Activated T-helper 2 cell treated with anti-CD3 and anti-CD28 coated beads, Interferon-gamma antibody, Interleukin-2, Interleukin-4, amounts not matched to agents 10 μg/mL and 5 μg/mL and 100 μg/mL, durations not matched to agents 14 hours and 24 hours and 36 hours (primary cell): ENCODE measurements at places on chromosomes 5 and 9. TPM values are rescaled to one million over a fixed set of nuclear protein-coding genes. Genes with fewer than 3 reads are reported as not detected.

GRCh38 chr5:82307451-82307850 is 29.3 kb upstream of the RPS23 start:
- no peak for DNase-seq

DNA sequence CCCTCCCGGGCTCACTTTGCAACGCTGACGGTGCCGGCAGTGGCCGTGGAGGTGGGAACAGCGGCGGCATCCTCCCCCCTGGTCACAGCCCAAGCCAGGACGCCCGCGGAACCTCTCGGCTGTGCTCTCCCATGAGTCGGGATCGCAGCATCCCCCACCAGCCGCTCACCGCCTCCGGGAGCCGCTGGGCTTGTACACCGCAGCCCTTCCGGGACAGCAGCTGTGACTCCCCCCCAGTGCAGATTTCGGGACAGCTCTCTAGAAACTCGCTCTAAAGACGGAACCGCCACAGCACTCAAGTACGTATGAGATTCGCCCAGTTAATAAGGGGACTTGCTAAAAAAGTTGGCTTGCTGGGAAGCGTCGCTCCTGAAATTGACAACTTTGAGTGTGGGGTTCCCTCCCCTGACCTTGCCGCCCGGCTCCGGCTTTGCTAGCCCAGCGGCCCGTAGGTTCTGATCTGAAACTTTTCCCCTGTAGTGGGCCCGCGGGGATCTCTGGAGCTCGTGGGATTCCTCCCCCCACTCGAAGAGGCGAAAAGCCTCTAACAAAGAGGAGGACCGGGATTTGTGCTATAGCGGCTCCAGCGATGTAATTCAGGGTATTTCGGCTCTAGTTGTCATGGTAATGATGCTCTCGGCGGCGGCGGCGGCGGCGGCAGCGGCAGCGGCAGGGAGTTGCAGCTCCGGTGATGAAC is 572 bp downstream of the NR4A3 start:
- peak; percentile 43 for DNase-seq

DNA sequence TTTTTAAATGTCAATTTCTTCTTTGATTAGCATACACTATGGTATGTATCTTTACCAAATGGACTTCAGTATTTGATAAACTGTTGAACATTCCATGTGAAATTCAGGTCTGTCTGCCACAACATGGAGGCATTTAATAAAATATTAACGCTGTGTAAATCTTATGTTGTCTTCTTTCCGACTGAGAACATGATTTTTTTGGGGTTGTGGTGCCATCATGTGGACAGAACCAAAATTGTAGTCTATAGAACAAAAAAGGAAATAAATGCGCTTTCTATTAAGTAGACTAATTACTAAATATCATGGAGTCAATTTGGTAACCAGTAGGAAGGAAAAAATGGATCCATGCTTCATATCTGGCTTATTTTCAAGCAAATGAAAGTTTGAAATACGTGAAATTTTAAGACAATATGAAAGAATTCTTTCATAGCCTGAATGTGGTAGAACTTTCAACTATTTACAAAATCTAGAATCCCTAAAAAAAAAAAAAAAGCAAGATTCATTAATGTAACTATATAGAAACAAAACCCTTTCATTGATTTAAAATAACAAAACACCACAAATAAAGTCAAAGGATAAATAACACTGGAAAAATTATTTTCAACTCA is 2.8 kb upstream of the PLK2 start:
- DNase-seq: no peak

DNA sequence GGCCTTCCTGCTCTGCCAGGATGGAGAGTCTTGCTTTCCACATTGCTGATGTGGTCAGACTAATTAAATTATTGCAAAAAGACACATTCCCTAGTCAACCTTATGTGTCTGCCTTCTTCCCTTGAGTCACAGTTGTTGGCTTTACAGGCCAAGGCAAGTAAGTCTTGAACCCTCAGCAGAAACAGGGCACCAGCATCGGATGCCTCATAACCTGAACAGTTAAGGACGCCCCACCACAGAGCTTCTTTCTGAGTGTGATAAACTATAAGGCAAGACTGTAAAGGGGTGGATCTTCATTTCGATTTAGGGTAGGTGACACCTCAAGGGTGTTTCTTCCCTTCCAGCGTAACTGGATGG is 670 bp upstream of the KIF2A start:
- DNase-seq: no peak

DNA sequence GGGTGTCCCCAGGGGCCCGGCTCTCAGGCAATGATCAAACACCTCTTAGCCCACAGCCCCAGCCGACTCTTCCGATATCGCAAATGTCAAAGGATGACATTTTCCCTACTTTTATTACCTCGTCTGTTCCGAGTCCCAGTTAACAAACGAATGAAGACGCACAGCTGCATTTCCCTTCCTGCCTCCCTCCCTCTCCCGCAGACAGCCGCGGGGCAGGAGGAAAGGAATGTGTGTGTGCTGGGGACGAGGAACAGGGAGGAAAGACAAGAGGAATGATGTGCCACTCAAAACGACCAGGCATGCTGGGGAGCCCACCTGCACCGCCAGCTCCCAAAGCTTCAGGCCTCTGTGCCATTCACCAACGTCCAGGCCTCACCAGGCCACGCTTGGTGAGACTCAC is 125.9 kb upstream of the SARDH start:
- DNase-seq: no peak

- no peak for DNase-seq
These were observed 71.5 kb upstream of the ELL2 start for GRCh38 chr5:96033116-96033515.

DNA sequence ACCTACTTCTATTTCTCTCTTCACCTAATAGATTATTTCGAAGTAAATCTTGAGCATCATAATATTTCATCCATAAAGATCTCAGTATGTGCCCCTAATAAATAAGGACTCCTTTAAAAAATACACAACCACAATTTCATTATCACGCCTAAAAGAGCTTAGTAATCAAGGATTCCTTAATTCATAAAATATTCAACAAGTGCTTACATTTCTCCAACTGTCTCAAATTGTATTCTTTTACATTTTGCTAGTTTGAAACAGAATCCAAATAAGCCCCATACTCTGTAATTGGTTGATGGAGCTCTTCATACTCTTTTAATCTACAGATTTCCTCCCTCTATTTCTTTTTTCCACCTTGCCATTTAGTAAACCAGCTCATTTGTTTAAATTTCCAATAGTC is 317.6 kb downstream of the NDUFS4 start:
- no peak for DNase-seq

DNA sequence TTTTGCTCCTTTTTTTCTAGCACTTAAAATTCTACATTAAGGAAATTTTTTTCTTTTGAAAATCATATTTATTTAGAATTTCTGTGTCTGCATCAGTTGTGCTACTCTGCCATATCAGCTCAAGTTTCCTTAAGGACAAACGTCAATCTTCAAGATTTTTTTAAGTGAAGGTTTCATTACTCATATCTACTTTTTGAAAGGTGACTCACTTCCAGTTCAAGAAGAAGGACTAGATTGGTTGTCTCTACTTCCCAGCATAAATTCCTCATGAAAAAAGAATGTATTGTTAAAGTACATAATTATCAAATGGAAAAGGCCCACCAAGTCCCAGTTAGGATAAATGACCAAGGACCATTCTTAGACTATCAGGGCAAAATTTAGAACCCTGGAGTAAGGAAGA is 626.5 kb downstream of the DMRTA1 start:
- no peak for DNase-seq

DNA sequence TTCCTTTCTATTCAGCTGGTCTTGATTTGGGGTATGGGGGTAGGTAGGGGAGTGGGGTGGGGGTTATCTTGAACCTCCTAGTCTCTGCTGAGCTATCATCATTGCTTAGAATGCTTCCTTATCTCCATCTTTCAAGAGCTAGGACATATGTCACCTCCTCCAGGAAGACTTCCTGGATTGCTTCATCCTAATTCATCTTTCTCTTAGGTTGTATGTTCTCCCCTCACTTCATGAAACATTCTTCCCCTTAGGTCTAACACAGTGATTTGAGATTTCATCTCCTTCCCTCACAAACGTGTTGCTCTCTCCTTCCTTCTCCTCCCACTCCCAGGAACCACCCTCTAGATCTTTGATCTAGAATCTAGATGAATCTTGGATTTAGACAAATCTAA is 2.4 kb upstream of the SYNPO start:
- no peak for DNase-seq

GRCh38 chr5:95966005-95966404 is 4.4 kb upstream of the ELL2 start:
- no peak for DNase-seq

DNA sequence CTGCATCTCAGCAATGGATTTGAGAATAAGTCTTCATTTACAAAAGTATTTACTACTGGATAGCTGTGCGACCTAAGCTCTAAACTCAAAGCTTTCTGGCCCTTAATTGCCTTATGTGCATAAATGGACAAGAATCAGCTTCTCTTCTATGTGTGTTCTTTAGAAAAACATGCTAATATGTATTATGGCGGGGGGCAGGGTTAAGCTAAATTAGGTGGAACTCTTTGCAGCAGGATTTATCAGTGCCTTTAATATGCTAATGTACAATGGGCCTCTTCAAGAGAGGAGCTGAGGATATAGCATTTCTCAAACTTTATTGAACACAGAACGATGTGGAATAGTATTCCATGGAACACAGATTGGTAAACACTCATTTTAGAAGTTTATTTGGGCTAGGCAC is 10.0 kb upstream of the NIPAL4 start:
- DNase-seq: no peak

DNA sequence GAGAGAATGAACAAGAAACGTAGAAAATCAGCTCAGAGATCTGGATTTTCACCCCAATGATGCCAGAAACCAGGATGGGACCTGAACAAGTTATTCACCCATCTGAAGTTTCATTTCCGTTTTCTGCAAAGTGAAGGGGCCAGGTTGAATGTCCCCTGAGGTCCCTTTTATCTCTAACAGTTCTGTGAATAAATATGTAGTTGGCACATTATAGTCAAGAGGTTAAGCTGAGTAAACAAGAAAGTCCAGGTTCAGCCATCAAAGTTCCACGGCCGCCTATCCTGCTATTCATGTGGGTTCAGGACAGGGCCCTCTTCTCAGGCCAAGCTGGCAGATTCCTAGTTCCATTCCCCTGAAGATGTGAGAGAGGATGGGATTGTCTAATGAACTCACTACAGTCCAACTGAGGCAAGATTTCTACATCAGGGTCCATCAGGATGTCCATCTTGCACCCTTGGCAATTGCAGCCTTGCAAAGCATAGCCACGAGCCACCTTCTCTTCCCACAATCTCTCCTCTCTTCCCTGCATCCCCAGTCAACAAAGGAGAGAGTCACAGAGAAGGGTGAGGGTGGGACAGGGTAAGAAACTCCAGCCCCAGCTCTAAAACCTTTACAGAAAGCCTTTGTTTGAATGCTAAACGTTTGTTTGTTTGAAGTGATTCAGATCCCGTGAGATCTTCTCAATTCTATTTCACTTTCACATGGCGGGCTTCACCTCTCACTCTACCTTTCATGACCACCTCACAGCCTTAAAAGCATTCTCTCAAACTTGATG is 311.0 kb downstream of the SLIT3 start:
- no peak for DNase-seq

- DNase-seq: no peak
These were observed 27.1 kb upstream of the GOLPH3 start for GRCh38 chr5:32201122-32201753.

DNA sequence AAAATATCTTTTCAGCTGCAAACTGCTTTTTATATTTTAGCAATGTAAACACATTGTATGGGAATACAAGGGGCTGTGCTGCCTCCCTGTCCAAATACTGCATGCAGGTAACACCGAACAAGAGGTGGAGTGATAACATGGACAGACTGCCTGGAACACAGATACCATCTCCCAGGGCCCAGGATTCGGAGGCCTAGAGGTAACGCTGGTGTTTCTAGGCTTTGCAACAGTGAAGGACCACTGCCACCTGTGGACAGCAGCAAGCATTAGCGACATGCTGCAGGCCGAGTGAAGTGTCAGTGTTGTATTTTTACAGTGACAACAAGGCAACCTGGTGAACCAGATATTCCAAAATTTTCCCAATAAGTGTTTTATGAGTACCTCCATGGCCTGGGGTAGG is 379.1 kb downstream of the DMRT2 start:
- no peak for DNase-seq

DNA sequence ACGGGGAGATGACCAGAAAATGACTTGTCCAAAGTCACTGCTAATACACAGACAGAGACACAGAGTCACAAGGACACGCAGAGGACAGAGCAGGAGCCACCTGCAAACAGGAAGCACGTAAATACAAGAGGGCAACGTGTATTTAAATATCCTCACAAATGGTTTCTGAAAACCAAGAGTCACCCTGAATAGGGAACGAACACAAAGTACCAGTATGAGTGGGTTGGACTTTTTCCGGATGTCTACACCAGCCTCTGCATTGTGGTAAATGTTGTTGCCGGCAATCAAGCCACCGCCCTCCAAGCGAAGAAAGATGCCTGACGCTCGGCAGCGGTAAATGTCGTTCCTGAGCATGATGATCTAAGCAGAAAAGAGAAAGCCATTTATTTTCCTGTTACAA is 44.5 kb downstream of the FBXO10 start:
- no peak for DNase-seq

DNA sequence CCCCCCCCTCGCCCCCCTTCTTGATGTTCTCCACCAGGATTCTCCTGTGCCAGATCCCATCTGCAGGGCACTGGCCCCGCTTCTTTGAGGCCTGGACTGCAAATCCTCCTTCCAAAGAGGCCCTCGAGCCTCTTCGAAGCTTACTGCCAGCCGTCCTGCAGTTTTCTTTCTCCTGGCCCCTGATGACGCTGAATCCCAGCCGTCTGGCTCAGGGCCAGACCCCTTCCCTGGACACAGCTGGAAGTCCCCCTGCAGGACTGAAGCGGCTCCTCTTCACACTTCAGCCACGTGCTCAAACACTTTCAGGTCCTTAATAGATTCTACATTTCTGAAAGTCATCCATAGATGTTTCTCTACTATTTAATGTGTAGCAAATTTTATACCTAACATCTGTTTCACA is 121.5 kb downstream of the EHMT1 start:
- no peak for DNase-seq

- no peak for DNase-seq
These were observed 4.1 kb downstream of the KIF4B start for GRCh38 chr5:155017610-155018009.

- no peak for DNase-seq
These were observed 37.8 kb upstream of the FUBP3 start for GRCh38 chr9:130541533-130541932.

The IFNA5 gene
- not detected in 2 replicates for total RNA-seq

The SPINK4 gene
- total RNA-seq: not detected in 2 replicates

The TMEM174 gene
- not detected in 2 replicates for total RNA-seq

The PDGFRB gene
- total RNA-seq: 0.46 and 1.3 TPM in 2 replicates

The PDZD2 gene
- 0.05 and 0.25 TPM in 2 replicates for total RNA-seq
